Aorta (tissue), 5 donors: ENCODE measurements at places on chromosomes 11 and 22. TPM values are rescaled to one million over a fixed set of nuclear protein-coding genes. Genes with fewer than 3 reads are reported as not detected.

GRCh38 chr11:116605543-116606459 lies 167.0 kb downstream of the BUD13 start:
- DNase-seq = no peak
- H3K4me1 ChIP-seq = peaks cover 2% of the 10 kb centered on the region
- no peak overlapping the region for H3K4me3 ChIP-seq

- no peak for DNase-seq
- H3K27ac ChIP-seq = no peak overlapping the region
- no peaks in the 10 kb centered on the region for H3K27me3 ChIP-seq
- H3K4me1 ChIP-seq = no peaks in the 10 kb centered on the region
Measured at GRCh38 chr11:46200537-46201281, 76.8 kb upstream of the CREB3L1 start.

DNA sequence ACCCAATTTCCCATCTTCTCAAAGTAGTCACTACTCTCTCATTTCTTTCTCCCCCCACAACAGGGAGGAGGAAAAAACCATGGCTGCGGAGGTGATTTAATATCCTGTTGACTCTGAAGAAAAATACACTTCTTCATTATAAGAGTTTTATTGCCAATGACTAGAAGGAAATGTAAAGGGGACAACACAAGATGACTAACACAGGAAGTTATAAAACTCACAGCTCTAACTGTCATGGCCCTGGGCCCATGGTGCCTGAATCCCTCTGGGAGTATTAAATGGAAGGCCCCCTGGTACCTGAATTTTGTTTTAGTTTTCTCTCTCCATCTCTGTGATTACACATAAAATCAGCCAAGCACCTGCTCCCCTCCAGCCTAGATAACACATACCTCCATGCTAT lies 352.8 kb upstream of the FAT3 start:
- no peaks in the 10 kb centered on the region for H3K36me3 ChIP-seq
- no peak overlapping the region for H3K4me3 ChIP-seq
- H3K27ac ChIP-seq = no peak overlapping the region
- H3K27me3 ChIP-seq = no peaks in the 10 kb centered on the region
- DNase-seq = no peak
- peaks cover 1% of the 10 kb centered on the region for H3K4me1 ChIP-seq

Gene SLC17A6
- total RNA-seq = not detected

GRCh38 chr22:42194104-42194851 lies 63.7 kb upstream of the CYP2D6 start:
- no peak for DNase-seq
- H3K27ac ChIP-seq = no peak overlapping the region
- H3K4me1 ChIP-seq = no peaks in the 10 kb centered on the region
- no peak overlapping the region for H3K4me3 ChIP-seq
- H3K27me3 ChIP-seq = no peaks in the 10 kb centered on the region

- H3K4me3 ChIP-seq = no peak overlapping the region
- DNase-seq = no peak
- no peaks in the 10 kb centered on the region for H3K27me3 ChIP-seq
- H3K27ac ChIP-seq = no peak overlapping the region
- no peaks in the 10 kb centered on the region for H3K36me3 ChIP-seq
- no peaks in the 10 kb centered on the region for H3K4me1 ChIP-seq
Measured at GRCh38 chr11:128741916-128742315, 48.0 kb downstream of the FLI1 start.

Gene CDCA5
- total RNA-seq = 0.81 TPM

DNA sequence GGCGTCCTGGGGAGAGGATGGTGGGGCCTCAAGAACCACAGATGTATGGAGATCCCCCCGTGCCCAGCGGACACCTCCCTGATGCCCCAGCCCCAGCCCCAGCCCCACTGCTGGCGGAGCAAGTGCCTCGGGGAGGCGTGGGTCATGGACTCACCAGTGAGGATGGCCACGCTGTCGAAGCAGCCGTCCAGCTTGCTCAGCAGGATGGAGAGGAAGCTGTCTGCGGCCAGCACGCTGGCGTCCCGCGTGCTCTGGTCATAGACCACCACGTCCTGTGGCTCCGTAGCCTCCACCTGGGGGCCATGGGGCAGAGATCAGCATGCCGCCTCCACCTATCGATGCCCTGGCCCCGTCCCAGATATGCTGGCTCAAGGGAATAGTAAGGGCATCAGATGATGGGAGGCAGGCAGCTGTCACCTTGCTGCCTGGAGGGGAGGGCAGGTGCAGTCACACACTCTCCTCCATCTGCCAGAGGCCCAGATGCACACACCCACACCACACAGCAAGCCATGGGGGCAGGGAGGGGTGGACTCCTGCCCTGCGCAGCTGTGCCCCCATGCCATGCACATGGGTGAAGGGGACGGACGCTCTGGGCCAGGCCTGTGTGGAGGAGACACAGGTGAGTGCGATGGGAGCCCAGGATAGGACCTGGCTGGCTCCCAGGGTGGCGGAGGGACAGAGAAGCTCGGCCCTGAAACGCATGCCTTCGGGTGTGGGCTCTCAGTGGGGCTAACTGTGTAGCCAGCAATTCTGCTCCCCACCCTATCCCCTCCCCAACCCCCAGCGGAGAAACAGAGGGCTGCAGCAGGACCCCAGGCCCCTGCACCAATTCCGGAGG lies 8.2 kb downstream of the DUSP8 start:
- no peak overlapping the region for H3K4me3 ChIP-seq
- DNase-seq = no peak
- H3K36me3 ChIP-seq = no peaks in the 10 kb centered on the region
- H3K4me1 ChIP-seq = no peaks in the 10 kb centered on the region

Gene OR8H2
- not detected for total RNA-seq

DNA sequence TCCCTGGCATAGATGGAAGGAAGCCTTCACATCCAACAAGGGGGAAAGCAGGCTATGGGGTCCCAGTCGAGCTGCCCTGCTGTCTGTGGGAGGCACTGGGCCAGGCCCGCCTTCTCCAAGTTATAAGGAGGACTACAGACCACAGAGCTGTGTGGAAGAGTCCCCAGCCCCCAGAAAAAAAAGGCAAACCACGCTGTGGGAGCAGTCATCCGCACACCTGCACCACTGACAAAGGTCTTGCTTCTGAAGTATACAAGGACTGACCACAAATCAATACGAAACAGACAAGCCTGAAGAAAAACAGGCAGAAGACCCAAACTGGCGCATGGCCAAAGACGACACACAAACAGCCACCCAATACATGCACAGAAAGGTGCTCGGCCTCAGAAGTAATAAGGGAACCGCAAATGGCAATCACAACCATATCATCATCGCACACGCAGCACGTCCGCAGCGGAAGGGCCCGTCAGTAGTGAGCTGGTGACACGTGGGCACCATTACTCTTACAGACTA lies 384.1 kb downstream of the CTTN start:
- H3K27me3 ChIP-seq = no peaks in the 10 kb centered on the region
- no peaks in the 10 kb centered on the region for H3K36me3 ChIP-seq
- no peaks in the 10 kb centered on the region for H3K4me1 ChIP-seq
- no peak overlapping the region for H3K27ac ChIP-seq
- H3K4me3 ChIP-seq = no peak overlapping the region
- DNase-seq = no peak

DNA sequence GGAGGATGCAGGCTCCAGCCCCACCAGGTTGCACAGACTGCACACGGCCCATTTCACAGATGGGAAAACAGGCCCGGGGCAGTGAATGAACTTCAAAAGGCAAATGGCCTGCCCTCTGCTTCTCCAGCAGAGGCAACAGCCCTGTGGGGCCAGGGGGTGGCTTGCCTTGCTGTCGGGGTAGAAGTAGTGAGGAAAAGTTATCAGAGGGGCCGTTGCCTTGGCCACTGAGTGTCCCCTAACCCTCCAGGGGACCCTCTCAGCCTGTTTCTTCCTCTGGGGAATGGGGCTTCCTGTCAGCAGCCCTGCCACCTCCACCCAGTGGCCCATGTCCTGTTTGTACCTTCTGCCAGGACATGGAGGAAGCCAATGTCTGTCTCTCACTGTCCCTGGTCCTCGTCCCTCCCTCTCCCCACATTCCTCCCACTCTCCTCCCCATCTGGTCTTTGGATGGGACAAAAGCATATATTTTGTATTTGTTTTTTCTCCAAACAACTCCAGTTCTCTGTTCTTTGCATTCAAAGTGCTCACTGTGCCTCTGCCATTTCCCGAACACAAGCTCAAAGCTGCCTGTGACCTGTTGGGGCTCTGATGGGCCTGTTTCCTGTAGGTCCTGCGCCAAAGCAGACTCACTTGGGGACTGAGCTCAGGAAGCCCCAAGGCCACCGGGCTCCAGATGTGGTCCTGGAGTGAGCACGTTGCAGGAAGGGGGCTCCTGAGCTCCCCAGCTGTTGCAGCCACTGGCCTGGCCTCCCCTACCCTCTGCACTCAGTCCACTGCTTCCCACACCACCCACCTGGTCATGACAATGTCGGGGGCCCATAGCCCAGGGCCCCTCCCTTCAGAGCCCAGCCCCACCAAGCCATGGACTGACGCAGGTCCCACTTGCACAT lies 9.5 kb downstream of the MAP4K2 start:
- no peak overlapping the region for H3K4me3 ChIP-seq
- peak; percentile 66 for DNase-seq
- no peak overlapping the region for H3K27ac ChIP-seq
- H3K36me3 ChIP-seq = peaks cover 3% of the 10 kb centered on the region
- H3K27me3 ChIP-seq = no peaks in the 10 kb centered on the region

DNA sequence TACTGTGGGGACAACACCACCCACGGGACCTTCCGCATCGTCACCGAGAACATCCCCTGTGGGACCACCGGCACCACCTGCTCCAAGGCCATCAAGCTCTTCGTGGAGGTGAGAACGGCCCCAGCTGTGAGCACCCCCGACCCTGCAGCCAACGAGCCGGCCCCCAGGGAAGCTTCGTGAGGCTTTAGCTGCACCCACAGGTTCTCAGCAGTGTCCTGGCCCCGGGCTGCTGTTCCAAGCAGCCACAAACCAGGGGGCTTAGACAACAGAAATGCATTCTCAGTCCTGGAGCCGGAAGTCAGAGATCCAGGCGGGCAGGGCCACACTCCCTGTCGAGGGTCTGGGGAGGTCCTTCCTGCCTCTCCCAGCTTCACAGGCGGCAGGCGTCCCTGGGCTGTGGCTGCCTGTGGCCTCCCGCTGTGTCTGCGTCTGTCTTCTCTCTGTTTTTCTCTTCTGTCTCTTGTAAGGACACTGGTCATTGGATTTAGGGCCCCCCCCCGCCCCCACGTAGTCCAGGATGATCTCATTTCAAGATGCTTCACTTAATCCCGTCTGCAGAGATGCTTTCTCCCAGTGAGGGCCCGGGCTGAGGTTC lies 12.5 kb downstream of the MUC5B start:
- no peaks in the 10 kb centered on the region for H3K27me3 ChIP-seq
- H3K27ac ChIP-seq = no peak overlapping the region
- no peak for DNase-seq
- no peaks in the 10 kb centered on the region for H3K4me1 ChIP-seq

DNA sequence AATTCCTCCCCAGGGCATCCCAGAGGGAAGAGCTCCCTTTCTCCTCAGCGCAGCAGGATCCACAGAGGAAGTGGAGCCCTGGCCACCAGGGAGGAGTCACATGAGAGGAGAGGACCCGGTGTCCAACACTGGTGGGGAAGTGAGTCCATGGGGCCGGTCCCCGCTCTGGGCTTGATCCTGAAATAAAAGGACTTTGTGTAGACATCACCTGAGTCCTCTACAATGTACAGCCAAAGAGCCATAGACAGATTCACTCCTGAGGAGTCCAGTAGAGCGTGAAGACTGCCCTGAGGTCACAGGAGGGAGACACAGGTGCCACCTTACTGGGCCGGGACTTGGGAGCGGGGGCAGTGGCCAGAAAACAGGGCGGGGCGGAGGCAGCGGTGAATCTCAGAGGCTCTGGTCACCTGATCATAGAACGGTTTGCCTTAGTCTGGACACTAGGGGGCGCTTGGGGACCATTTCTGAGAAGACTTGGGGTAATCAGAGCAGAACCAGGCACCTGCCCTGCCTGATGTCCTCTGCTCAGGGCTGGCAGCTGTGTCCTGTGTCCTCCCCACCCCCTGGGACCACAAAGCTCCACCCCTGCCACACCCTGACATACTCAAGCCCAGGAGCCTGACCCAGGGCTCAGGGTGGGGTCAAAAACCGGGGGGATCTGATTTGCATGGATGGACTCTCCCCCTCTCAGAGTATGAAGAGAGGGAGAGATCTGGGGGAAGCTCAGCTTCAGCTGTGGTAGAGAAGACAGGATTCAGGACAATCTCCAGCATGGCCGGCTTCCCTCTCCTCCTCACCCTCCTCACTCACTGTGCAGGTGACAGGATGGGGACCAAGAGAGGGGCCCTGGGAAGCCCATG lies 112.7 kb downstream of the VPREB1 start:
- no peak overlapping the region for H3K27ac ChIP-seq
- no peak overlapping the region for H3K4me3 ChIP-seq
- no peaks in the 10 kb centered on the region for H3K36me3 ChIP-seq
- no peaks in the 10 kb centered on the region for H3K27me3 ChIP-seq

DNA sequence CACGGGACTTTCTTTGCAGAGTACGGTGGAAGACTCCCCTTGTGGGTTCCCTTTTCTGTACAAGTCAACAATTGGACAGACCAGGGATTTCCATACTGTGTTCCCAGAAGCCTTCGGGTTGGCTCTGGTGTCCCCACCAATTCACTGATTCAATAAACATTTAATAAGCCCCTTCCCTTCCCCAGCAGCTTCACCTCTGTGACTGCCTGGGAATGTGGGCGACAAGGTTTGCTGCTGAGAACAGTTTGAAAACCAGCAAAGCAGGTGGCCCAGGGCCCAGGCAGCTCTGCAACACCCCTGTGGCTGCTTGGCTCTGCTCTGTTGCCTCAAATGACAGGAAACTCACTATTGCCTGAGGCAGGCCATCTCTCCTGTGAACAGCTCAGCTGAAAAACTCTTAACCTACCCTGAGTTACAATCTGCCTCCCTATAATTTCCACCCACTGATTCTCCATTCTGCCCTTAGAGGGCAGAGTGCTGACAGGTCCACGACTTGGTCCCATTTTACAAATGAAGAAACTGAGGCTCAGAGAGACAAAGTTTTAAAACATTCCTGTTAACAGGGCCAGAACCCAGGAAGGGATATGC lies 10.4 kb downstream of the ADORA2A start:
- H3K27ac ChIP-seq = no peak overlapping the region
- H3K4me1 ChIP-seq = no peaks in the 10 kb centered on the region
- no peaks in the 10 kb centered on the region for H3K27me3 ChIP-seq
- no peak for DNase-seq
- no peaks in the 10 kb centered on the region for H3K36me3 ChIP-seq

Gene SEZ6L
- total RNA-seq = 0.18 TPM

Gene GAL
- not detected for total RNA-seq

DNA sequence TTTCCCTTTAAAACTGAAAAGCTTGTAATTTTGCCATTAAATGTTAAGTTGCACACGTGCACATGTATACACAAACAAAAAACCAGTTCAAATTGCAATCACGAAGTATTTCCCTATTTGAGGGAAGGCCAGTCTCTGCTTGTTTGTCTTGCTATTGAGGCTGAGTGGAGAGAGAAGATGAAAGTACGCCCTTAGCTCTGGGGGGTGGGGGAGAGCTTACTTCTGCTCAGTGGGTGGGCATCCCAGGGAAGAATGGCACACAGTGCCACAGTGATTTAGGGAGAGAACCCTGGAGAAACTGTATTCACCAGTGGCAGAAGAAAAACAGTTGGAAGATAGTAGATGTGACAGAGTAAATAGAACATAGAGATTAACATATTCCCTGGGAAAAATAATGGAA lies 8.7 kb downstream of the YAP1 start:
- H3K27ac ChIP-seq = no peak overlapping the region
- H3K4me1 ChIP-seq = peaks cover 13% of the 10 kb centered on the region
- no peak for DNase-seq
- no peaks in the 10 kb centered on the region for H3K27me3 ChIP-seq
- H3K36me3 ChIP-seq = no peaks in the 10 kb centered on the region
